Astrocyte of the cerebellum (primary cell): ENCODE measurements at places on chromosomes 12 and 14.

DNA sequence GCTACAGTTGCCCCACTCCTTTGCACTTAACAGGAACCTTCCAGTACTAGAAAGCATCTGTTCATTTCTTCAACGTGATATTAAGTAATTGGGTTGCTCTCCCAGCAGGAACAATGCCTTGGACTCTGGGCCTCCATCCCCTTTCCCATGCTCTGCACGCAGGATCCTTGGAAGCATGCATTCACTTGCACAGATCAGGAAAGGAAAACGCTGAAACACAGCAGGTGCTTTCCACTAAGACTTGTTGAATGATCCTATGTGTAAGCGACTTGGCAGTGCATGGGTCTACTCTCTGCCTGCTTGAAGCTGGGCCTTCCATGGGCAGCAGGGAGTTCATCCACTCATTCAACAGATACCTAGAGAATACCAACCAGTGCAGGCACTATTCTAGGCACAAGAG lies 2.3 kb downstream of the LTBP2 start:
- no peak for DNase-seq

DNA sequence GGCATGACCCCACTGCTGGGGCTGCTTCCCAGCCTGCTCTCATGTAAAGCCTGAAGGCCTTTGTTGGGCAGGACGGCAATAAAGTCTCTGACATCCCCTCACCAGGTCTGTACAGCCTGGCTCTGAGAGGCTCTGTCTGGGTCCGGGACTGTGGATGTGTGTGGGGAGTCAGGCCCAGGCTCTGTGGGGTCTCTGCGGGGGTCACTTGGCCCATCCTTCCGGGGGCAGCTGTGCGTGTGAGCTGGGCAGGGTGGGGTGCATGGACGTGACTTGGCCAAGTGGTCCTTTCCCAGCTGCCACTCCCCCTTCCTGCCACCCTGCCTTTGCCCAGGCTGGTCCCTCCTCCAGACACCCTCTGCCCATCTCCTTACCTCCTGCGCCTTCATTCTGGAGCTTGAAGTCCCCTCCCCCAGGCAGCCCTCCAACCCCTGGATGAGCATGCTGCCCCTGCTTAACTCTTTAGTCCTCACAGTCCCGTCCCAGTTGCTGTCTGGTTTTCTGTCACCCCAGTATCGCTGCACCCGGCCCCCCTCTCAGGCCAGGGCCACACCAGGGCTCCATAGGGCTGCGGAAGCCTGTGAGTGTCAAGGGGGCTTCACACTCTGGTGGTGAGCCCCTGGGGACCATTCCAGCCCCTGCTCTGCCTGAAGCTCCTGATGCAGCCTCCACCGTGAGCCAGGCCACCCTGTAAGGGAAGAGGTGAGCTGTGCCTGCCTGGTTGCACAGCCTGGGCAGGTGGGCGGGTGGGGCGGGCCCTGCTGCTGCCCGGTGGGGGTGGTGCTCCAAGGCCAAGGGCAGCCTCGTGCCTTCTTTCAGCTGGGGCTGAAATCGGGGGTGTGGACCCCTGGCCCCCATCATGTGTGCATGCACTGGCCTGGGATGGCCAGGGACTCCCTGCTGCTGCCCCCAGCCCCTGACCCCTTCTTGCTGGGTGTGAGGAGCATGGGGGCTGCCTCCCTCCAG lies 25.5 kb upstream of the KIF26A start:
- DNase-seq: no peak

- DNase-seq: no peak
These were observed 175.8 kb downstream of the ETV6 start for GRCh38 chr12:11825278-11825677.

- peak; percentile 9 for DNase-seq
These were observed 197.6 kb upstream of the RBM19 start for GRCh38 chr12:114163771-114164170.

- DNase-seq: peak; percentile 92
These were observed 238.8 kb downstream of the PAWR start for GRCh38 chr12:79451978-79452377.

DNA sequence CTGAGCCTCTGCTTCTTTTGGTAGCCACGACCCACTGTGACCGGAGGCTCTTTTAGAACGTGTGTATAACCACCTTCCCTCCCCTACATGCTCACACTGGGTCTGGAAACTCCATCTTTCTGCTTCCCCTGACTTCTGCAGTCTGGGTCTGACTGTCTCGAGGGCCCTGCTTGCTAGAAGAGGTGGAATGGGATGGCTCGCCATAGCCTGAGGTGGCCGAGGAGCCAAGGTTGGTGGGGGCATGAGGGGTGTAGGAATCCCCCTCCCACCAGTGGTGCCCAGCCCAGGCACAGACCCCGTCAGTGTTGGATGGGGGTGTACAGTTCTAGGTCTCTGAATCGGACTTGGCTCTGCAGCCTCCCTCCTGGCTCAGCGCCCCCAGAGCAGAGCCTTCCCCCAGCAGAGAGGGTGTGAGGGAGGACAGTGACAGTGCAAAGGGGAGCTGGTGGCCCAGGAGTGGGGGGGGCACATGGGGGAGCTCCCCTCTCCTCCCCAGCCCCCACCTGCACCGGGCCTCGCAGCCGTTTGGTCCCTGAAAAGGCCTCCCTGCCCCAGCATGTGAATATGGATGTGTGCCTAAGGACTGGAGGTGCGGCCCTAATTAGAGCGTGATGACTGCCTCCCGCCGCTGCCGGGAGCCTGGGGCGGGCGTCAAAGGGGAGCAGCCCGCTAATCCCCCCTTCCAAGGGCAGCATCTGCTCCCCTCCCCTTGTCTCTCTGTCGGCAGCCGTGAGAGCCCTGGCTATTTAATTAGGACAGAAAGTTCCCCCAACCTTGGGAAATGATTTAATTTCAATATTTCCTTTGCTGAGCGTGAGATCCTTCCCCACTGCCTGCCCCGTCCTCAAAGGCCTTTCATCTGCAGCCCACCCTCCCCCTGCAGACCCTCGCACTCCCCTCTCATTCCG lies 196.2 kb upstream of the C14orf180 start:
- no peak for DNase-seq

DNA sequence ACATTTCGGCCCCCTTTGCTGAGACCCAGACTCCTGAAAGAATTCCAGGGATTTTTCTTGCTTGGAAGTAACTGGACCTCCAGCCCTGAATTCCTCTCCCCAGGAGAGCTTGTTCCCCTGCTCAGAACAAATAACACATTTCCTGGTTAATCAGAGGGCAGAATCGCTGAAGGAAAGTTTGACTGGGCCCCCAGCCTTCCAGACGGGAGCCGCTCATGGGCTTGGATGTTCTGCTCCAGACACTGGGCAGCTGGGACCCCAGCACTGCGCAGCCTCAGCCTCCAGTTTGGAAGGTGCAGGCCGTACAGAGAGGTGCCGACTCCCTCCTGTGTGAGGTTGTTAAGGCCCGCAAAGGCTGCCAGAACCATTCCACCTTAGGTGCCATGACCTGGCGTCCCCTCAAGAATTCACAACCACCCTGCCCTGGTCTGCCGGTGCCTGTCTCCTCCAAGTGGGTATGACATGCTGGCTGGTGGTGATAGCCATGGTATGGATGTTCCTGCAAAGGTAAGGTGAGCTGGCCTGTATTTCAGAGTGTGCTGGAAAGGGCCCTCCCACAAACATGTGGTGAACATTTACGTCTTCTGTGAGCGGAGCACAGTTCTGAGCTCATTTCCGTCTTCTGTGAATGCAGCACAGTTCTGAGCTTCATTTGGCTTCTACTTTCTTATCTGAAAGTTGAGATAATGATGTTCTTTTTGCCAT lies 5.1 kb upstream of the LTBP2 start:
- no peak for DNase-seq

DNA sequence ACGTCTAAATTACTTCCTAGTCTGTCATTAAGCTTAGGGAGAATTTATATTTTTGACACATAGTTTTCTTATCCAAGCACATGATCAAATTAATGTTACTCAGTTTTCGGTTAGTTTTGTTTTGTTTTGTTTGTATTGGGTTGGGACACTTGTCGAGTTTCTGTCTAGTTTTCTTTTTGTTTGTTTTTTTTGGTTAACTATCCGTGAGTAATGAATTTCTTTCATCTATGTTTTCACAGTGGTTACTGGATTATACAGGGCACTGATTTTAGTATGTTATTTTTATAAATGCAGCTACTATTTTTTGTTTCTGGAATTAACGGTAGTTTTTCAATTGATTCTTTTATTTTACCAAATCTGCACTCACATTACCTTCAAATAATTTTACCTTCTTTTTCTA lies 2.7 kb downstream of the KLRF1 start:
- DNase-seq: no peak

GRCh38 chr14:62662811-62663455 lies 382.3 kb downstream of the KCNH5 start:
- DNase-seq: no peak

- no peak for DNase-seq
These were observed 9.7 kb downstream of the NFATC4 start for GRCh38 chr14:24377657-24378056.

DNA sequence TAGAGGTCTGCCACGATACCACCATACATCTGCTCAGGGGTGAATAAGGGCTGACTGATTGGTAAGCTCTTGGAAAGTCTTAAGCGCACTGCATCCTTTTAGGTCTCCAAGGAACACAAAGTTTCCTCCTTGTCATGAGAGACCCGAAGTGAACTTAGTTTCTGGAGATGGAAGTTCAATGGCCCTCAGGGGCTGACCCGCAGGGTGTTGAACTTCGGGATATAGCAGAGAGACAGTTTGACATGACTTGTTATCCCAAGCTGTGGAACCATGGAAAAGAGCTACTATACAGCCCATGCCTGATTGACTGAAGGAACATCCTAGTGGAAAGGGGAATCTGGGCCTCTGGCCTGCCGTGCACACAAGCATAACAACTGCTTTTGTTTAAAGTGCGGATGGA lies 26.9 kb upstream of the CPNE8 start:
- no peak for DNase-seq

GRCh38 chr14:59451849-59452248 lies 13.3 kb downstream of the GPR135 start:
- DNase-seq: no peak

GRCh38 chr12:113245695-113246477 lies 24.6 kb downstream of the TPCN1 start:
- peak; percentile 62 for DNase-seq

DNA sequence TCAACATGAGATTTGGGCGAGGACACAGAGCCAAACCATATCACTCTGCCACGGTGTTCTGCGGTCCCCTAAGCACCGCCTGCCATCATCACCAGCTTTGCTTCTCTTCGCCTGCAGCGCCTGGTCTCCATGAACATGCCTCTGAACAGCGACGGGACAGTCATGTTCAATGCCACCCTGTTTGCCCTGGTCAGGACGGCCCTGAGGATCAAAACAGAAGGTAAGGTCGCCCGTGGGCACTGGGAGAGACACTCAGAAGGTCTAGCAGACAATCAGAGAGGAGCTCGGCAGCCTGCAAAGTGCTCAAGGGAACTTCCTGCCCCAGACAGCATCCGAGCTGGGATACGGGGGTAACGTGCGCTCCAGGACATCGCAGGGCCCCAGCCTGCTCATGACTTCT lies 126.0 kb upstream of the FKBP4 start:
- no peak for DNase-seq

GRCh38 chr14:21917699-21918436 lies 244.2 kb upstream of the OR4E1 start:
- DNase-seq: peak; percentile 22

DNA sequence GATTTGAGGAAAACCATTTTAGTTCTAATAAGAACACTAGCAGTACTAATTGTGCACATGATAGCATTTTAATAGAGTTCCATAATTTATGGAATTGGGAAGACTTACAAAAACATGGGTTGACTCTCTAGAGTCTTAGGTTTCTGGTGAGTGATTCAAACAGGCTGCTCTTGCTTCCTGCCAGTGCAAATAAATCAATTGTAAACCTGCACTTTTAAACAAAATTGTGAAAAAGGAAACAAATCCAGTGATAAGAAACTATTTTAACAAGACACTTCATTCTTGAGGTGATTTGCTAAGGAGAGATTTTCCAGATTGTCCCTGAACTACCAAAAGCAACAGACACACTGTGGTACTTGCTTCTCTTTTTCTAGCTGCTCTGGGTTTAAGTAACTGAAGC lies 112.2 kb downstream of the CACNA1C start:
- DNase-seq: no peak

DNA sequence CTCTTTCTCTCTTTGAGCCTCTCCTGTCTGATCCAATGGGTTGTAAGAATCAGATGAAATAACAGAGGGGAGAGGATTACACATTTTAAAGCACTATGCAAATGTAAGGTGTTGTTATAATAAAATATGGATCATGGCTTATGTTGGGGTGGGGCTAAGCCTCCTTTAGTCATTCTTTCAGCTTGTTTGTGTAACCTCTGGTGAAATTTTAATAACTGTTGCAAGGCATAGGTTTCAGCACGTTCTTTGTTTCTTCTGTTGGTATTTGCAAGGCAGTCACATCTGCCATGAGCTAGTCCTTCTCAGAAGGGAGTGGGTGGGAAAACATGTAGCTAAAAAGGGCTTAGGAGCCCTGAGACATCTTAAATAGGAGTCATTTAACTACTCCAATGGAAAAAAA lies 74.8 kb upstream of the FRMD6 start:
- no peak for DNase-seq

- no peak for DNase-seq
These were observed 56.2 kb downstream of the SSPN start for GRCh38 chr12:26251600-26251999.

- DNase-seq: no peak
These were observed at the start of gene PLEKHD1 for GRCh38 chr14:69484444-69485314. PLEKHD1 (plus strand) TSS chr14:69484728; CDS start chr14:69484966, 238 bp downstream.

- DNase-seq: peak; percentile 70
These were observed 33.2 kb upstream of the STRN3 start for GRCh38 chr14:31059152-31059924.

GRCh38 chr14:76726551-76726970 lies 34.7 kb upstream of the VASH1 start:
- no peak for DNase-seq

DNA sequence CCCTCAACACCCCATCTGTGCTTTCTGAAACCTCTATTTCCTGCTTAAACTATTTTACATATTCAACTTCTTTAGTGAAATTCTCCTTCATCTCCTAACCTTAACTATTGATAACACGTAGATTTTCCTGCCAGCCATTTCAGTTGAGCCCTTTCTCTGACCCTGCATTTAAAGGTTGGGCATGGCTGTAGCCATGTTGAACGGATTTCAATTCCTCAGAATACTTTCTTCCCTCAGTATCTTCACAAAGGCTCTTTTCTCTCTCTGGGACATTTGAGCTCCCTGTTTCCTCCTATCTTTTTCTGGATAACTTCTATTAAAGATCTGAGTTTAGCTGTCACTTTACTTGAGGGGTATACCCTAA lies 1.2 kb downstream of the PPHLN1 start:
- DNase-seq: no peak
